ENCODE measurements at places on chromosomes 1 and 21. TPM values are rescaled to one million over a fixed set of nuclear protein-coding genes. Genes with fewer than 3 reads are reported as not detected.
A peak's percentile ranks its signal among the peaks of the same experiment; 100 is the strongest.

GRCh38 chr1:200693327-200693726 is 23.6 kb upstream of the DDX59 start:
- DNase-seq: no peak

GRCh38 chr1:8873506-8874229 is 4.8 kb downstream of the ENO1 start:
- DNase-seq: peak; percentile 81

The AMY1C gene
- not detected for total RNA-seq

The OR6K3 gene
- total RNA-seq: not detected

The RAD54L gene
- total RNA-seq: 61.7 TPM
